ENCODE measurements at places on chromosomes 6 and 20.

- DNase-seq = no peak
These were observed 10.9 kb downstream of the MOCS1 start for GRCh38 chr6:39923394-39923793.

DNA sequence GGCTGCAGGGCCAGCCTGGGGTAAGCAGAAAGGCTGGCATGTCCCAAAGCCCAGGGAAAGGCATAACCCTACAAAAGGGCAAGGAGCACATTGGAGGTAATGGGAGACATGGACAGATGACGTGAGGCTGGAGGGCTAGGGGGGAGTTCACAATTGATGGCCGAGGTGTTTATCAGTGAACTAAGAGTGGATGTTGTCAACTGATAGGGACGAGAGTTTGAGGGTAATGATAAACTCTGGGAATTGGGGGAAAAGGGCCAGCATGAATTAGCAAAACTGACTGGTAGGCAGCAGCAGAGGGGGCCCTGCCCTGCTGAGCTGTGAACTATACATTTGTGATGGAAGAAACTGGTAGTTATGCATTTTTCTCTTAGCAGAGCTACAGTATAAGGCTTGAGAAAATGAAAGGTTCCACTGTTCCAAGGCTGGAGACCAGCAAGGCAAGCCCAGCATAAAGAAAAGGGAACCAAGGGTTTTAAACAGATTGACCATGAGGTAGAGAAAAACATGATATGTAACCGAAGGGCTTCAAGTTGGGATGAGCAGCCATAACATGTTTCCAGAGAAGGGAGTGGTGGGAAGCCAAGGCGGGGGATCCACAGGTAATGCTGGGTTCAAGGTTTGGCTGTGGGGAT is 98.1 kb upstream of the MLN start:
- DNase-seq = no peak

DNA sequence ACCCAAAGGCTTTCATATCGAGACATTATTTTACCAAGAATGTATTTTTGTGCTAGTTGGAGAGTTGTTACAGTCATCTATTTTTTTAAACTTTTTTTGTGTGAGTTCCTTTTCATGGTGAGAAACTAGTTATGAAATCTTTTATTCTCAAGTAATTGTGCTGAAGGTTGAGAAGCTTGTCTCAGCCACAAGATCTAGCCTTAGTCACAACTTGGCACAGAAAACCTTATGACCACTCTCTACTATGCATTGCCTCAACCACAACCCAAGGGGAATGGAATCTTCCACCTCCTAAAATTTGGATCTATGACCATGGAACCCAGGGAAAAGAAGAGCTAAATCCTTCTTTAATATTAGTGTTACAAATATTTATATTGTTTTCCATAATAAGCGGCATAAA is 58.5 kb downstream of the HS3ST5 start:
- DNase-seq = no peak

- no peak for DNase-seq
These were observed 35.9 kb upstream of the MYLIP start for GRCh38 chr6:16092990-16093389.

- no peak for DNase-seq
These were observed 38.7 kb downstream of the SYNE1 start for GRCh38 chr6:152598421-152598820.

- DNase-seq = no peak
These were observed 34.5 kb downstream of the ABRACL start for GRCh38 chr6:139062932-139063646.

DNA sequence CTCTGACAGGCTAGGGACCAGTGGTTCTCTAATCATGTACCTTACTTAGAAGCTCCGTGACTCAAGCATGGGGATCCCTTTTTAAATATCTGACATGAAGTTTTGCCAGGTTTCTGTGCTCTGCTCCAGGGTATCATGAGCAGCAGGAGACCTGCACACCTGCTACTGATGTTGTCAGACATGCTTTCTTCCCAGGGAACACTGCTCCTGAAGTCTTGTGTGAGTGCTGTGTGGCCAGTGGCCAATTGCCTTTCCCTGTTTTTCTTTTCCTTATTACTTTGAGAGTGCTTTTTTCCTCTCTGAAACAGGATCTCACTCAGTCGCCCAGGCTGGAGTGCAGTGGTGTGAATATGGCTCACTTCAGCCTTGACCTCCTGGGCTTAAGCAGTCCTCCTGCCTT is 26.4 kb downstream of the SLX4IP start:
- no peak for DNase-seq

DNA sequence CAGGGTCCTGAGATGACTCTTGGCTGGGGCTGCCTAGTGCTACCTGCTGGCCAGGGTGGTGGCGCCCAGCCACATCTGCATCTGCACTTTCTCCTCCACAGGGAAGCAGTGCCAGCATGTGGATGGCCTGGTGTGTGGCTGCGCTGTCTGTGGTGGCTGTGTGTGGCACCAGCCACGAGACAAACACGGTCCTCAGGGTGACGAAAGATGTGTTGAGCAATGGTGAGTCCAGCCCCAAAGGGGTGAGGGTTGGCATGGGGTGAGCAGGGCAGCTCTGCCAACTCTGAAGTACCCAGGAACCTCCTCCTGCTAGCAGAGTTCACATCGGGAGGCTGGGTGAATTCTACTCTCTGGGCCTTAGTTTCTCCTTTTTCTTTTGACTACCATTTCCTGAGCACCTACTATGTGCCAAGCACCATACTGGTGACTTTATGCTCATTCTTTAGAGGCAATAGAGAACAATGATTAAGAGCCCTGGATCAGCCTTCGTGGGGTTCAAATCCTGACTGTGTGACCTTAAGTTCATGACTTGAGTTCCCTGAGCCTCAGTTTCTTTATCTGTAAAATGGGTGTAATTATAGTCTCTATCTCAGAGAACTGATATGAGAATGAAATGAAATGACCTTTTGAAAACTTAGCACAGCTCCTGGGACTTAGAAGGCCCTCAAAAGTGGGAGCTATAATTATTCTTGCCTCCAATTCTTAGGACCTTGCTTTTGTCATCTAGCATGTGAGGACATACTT is 2.1 kb downstream of the BPIFB4 start:
- DNase-seq = no peak

- DNase-seq = peak; percentile 72
These were observed 7.1 kb upstream of the PSMG4 start for GRCh38 chr6:3251462-3252314.
